ENCODE measurements at places on chromosomes 3 and 15.

GRCh38 chr15:74762791-74763150 lies 14.1 kb downstream of the CYP1A2 start:
- DNase-seq, result no peak

- DNase-seq, result no peak
Measured at GRCh38 chr3:80238152-80238551, 470.4 kb upstream of the ROBO1 start.

- DNase-seq, result no peak
Measured at GRCh38 chr3:185713015-185713414, 111.8 kb downstream of the IGF2BP2 start.

- DNase-seq, result no peak
Measured at GRCh38 chr3:52185837-52186236, 12.1 kb upstream of the ALAS1 start.

DNA sequence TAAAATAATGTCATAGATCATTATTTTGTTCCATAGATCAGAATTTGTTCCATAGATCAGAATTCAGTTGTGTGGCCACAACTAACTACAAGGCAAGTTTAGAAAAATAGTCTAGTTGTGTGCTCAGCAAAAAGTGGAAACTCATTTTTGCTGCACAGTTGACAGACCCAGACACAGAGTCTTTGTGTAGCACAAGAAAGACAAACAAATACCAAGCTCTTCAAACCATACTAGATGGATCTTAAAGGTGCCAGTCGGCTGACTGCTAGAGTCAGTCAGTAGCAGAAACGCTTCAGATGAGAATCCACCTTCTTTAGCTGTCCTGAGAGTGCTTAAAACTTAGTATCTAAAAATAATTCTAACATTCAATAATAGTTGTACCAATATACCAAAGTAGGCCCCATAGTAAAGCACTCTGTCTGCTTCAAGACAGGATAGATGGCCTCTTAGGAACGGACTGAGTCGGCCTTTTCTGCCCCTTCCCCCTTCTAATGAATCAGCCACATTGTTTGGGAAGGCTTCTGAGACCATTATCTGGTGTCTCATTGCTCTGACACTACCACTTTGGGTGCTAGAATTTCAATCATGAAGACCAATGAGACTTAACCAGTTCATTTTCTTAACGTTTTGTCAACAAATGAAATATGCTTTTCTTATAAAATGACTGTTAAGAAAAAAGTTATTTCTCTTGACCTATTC lies 27.7 kb upstream of the SLC4A7 start:
- DNase-seq, result no peak

DNA sequence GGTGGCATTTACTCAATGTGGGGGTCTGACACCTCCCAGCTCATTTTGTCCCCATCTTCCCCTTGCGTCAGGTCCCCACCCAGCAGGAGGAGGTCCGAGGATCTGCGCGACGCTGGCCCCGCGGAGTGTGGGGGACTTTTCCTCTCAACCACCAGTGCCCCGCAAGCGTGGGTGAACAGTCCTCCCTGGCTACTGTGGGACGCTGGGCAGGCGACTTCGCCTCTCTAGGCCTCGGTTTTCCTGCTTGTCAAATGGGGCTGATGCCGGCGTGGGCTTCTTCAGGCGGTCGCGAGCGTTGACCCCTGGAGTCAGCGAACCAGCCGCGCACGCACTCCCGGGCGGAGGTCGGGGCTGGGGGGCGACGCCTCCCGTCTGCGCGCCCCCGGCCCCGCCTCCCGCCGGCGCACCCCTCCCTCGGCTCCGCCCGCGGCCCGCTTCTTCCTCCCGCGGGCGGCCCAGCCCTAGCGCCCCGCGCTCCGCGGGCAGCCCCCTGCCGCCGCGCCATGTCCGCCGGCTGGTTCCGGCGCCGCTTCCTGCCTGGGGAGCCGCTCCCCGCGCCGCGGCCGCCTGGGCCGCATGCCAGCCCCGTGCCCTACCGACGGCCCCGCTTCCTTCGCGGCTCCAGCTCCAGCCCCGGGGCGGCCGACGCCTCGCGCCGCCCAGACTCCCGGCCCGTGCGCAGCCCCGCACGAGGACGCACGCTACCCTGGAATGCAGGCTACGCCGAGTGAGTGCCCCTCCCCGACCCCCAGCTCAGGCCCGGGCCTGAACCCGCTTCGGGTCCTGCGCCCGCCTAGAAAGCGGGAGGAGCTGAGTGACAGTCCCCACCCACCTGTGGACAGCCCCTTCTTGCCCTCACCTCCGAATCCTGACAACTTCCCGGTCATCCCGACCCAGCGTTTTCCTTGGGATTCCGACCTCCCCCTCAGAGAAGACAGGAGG lies at the start of gene PPM1M:
Gene PPM1M, plus strand, starts transcription at position 438 of the 942 bp plus-strand sequence. Its CDS starts 66 bp downstream, at position 504.
- peak; percentile 59 for DNase-seq

DNA sequence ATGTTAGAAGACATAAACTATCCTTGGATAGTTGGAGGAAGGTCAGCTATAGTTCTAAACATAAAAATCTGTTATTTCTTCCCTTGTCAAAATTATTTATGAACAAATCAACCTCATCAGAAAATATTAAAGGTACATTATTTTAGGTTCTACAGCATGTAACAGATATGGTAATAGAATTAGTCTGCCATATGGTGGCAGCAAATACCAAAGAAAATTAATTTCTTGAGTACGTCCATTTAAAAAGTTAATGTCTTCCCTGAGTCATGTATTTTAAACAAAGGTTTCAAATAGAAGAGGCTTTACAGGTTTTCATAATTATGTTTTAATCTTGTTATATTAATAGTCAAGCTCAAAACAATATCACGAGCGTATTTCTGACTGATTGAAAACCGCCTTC lies 17.9 kb upstream of the ANKRD28 start:
- DNase-seq, result no peak

DNA sequence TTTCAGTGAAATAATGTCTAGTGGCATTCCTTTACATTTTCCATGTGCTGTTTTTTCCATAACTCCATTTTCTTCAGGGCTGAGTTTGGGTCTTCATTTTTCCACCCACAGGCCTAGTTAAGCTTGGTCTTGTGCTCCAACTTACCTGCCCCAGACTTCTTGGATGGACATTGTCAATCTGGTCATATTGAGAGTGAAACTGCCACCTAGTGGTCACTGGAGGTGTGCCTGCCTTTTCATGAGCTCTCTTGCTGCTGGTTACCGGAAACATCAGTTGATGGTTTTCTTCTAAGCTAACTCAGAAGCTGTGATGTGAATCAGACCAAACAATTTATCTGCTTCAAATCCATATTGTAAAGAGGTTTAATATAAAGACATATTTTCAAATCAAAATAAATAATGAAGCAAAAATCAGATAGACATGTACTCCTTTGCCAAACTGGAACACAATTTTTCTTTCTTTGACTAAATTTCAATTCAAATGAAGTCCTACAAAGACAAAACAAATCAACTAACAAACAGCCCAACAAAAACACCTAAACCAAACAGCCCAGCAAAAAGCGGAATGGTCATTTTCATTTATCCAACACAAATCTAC lies 135.1 kb upstream of the RASGRP1 start:
- DNase-seq, result peak; percentile 5

GRCh38 chr3:11651900-11652299 lies 8.2 kb upstream of the VGLL4 start:
- no peak for DNase-seq
